Psoas muscle (tissue), 8 donors: ENCODE measurements at places on chromosomes 7 and 10. TPM values are rescaled to one million over a fixed set of nuclear protein-coding genes. Genes with fewer than 3 reads are reported as not detected.

The NOS3 gene
- 13.2 TPM for total RNA-seq

The GALNT17 gene
- total RNA-seq = 1.6 TPM

The SCART1 gene
- 1.3 TPM for total RNA-seq

The COL13A1 gene
- total RNA-seq = 2.6 TPM

- no peak for DNase-seq
Observed at GRCh38 chr10:31215052-31215451, 104.0 kb upstream of the ZEB1 start.

GRCh38 chr10:30348378-30348776, 701 bp downstream of the MTPAP start:
- DNase-seq = no peak

- no peak for DNase-seq
Observed at GRCh38 chr10:113751181-113751732, at the start of gene PLEKHS1. PLEKHS1 (plus strand) TSS chr10:113751682; CDS start chr10:113755278, 3,596 bp downstream.

- DNase-seq = peak; percentile 77
Observed at GRCh38 chr10:13717936-13718772, 131.4 kb downstream of the PRPF18 start.

DNA sequence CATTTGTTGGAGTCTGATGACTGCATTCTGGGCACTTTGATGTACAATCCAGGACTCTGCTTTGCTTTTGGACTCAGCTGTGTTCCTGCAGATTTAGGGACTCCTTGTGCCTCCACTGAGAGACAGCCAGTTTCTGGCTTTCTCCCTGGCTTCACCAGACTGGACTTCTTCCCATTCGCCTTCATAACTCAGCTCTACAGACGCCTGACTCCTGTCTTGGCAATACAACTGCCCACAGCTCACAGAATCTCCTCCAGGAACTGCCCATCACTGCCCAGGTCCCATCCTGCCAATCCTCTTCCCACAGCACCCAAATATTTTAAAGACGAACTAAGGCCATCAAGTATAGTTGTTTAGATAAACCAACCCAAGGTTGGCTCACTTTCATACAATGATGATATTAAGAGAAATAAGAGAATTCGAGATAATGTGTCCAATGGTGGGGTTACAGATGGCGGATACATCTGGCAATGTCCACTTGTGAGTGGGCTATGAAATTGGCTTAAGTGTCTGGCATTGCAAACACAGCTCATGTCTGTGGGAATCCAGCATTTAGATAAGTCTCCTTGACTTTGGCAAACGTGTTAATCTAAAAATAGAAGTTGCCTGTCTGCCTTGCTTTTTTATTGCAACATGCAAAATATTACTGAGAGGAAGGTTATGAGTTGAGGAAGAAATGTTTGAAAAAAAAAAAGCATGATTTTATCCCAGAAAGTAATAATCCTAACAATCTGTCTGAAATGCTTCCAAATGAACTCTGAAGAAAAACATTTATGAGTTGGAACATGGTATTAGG, 95.1 kb downstream of the ITGA8 start:
- DNase-seq = no peak

GRCh38 chr10:124605856-124606812, 138.0 kb downstream of the FAM53B start:
- peak; percentile 44 for DNase-seq

DNA sequence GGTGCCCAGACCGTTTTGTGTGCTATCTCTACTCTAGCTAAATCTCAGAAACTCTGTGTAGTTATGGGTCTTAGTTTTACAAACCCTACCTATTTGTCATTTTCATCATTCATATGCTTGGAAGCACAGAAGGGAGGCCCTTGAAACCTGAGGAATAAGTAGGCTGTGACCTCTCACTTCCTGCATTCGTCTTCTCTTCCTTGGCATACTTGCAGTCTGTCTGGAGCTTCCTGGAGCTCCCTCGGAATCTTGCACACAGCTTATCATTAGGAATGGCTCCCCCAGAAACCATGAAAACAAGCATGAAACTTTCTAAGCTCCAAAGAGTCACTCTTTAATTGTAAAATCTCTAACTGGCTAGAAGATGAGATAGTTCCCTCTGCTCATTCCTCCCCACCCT, 376.9 kb upstream of the MYO3A start:
- DNase-seq = no peak

- no peak for DNase-seq
Observed at GRCh38 chr10:45256246-45256645, 59.2 kb downstream of the OR13A1 start.

GRCh38 chr7:140475747-140476333, 3.5 kb downstream of the MKRN1 start:
- no peak for DNase-seq

DNA sequence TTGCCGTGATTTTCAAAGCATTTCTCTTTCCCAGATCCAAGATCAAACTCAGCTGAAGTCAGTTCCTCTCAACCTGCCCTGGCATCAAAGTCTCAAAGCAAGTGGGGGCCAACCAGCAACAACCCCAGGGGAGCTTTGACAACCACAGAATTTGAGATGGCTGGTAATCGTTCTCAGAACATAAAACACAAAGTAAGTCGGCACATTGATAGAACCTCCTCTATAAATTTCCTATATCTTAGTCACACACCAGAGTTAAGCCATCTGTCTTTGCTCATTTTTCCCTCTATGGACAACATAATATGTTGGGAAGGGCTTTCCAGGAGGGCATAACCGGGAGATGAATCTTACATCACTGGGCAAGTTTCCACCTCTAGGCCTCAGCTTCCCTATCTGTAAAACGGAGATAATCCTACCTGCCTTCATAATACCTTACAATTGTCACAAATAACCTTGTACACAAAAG, 1.2 kb upstream of the DNAJC9 start:
- no peak for DNase-seq

DNA sequence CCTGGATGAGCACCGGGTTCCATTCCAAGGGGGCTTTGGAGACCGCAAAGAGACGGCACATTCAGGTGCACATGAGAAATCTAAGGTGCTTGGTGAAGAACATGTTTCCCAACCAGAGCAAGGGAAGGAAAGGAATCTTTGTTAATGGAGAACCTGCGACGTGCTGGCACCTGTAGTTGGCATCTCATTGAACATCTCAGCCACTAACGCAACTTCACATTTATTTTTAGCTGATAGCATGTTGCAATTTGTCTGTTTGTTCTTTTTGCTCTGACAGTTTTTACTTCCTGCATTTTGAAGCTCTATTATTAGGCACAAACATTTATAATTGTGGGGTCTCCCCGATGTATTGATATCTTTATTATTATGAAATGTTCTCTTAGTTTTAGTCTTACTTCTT, 316.7 kb downstream of the TCERG1L start:
- DNase-seq = no peak

DNA sequence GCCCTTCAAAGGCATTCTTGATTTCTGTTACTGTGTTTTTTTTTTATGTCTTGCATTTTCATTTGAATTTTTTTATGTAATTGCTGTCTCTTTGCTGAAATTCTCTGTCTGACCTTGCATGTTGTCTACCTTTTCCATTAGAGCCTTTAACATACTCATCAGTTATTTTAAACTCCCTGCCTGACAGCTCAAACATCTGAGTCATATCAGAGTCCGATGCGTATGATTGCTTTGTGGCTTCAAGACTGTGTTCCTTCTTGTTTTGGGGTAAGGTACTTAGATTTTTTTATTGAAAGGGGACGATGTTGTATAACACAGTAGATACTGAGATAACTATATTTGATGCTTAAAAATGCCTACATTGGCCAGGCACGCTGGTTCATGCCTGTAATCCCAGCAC, 9.7 kb upstream of the TARP start:
- DNase-seq = no peak

- no peak for DNase-seq
Observed at GRCh38 chr7:47982610-47983009, 3.2 kb upstream of the HUS1 start.

GRCh38 chr7:98922392-98923187, 44.3 kb downstream of the TRRAP start:
- no peak for DNase-seq

GRCh38 chr7:78002021-78002420, 203.4 kb downstream of the PHTF2 start:
- no peak for DNase-seq
